ENCODE measurements at places on chromosomes 4 and X.

GRCh38 chrX:139739138-139739537 is 31.2 kb upstream of the MCF2 start:
- no peak for DNase-seq

- DNase-seq = no peak
Measured at GRCh38 chr4:1045193-1045594, 33.8 kb downstream of the FGFRL1 start.

DNA sequence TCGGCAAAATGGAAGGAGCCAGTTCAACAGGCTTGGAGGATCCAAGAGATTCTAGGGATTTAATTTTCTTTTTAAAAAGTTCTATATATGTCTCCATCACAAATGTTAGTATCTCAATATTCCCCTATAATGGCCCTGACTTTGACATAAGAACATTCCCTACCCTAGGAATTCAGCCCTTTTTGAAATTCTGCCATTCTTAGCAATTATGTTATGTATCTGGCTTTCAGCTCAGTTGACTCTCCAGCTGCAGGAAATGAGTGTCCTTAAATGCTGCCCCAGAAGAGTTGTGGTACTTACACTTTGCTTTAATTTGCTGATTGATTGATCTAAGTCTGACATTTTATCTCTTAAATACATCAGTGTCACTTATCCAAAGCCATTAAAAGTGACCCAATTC is 1454.3 kb downstream of the FSTL5 start:
- DNase-seq = no peak

GRCh38 chrX:50779694-50780093 is 34.3 kb downstream of the SHROOM4 start:
- no peak for DNase-seq

DNA sequence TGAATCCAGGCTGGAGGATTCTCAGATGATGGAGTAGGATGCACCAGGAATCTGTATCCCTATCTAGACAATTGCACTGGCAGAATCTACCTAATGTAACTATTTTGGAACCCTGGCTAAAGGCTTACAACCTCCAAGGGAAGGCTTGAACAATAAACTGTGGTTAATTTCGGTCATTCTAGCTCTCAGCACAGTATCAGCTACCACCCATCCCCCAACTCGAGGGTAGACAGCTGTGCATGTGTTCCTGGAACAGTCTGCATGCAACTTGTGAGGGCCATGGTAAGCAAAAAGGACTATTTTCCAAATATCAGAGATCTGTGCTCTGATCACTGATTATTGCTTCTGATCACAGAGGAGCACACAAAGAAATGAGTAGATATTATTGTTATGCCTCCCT is 34.0 kb downstream of the ELF2 start:
- no peak for DNase-seq

DNA sequence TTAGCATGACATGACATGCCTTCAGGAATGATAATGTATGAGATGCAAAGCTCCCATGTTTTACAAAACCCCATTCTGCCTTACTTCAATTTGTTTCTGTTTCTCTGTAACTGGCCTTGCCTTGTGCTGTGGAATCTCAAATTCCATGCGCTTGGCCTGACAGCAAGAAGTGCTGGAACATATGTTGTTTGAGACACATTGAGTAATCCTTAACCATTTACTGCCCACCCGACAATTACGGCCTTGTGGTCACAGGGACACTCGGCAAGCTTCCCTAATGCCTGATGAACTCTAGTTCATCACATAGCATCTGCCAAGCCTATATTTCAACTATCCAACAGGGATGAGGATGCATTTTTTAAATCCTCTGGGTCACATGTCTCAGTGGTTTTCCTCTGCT is 226.4 kb upstream of the CASK start:
- no peak for DNase-seq

DNA sequence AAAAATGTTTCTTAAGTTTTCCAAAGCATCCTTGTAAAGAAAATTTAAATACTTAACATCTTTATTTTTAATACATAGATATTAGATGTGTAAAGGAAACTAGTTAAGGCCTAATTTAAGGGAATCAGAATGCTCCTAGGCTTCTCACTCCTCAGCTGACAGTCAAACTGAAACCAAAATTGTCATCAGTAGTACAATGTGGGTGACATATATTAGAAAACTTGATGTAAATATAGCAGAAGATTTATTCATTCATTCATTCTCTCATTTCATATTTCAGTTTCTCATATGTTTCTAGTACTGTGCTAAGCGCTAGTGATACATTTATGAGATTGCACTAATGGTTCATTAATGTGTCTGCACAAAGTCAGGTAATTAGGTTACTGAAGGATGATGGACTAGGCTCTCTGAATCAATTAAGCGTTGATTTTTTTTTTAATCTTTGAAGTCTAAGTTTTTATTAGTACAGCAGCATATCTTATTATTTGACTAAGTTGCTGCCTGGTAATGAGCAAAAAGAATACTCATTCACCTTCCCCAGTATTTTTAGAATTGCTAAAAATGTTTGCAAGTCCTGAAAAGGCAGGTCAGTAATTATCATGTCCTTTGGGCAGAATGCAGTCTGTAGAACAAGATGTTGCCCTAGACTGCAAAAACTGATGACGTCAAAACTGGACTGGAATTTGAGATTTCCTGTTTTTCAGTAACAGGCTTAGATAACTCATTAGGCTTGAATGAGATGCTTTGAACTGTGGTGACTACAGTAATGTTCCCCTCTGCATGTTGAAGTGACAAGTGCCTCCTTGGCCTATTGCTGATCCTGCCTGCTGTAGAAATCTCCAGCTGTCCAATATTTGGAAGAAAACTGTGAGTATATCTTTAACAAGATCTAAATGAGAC is 128.7 kb downstream of the ARHGAP24 start:
- DNase-seq = no peak

DNA sequence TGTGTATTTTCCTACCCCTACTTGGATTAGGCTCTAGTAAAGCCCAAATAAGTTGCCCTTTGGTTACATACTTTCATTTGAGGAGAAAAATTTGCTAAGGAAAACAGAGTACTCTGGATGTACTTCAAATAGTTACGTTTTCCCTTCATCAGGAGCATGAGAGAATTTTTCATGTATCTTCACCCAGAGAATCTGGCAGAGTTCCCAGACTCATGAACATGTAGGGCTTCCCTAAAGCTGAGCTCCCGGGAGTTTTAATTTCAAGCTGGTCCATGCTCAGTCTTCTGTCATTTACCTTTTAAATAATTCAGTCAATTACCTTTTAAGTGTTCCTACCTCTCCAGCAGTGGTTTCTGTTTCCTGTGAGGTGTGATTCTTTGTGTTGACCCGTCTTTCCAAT is 367.5 kb upstream of the GRID2 start:
- no peak for DNase-seq

DNA sequence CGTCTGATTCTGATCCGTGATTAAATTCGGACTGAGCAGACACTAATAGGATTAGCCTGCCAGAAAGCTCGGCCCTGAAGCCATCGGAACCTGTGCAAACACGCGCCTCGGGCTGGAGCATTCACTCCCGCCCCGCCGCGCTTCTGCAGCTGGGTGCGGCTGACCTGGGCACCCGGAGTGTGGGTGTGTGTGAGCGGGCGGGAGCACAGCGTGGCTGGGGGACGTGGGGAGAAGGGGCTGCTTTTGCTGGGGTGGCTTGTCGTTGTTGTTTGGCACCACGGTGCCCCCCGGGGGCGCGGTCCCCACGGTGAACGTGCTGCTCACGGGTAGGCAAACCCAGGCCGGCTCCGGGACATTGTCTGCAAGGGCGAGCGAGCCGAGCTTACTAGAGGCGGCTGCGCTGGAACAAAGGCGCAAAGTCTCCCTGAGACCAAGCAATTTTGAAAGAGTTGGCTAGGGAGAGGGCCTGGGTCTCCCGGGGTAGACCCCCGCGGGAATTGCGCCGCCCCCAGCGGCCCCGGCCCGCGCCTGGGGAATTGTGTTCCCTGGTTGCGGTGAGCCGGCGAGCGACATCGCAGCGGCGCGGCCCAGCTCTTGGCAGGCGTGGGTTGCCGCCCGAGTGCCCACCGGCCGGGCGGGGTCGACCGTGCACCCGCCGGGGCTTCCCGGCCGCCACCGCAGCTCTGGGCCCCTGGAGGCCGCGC is 1.4 kb downstream of the MAMLD1 start:
- DNase-seq = peak; percentile 1

GRCh38 chr4:57190601-57191481 is 80.7 kb upstream of the IGFBP7 start:
- peak; percentile 21 for DNase-seq

DNA sequence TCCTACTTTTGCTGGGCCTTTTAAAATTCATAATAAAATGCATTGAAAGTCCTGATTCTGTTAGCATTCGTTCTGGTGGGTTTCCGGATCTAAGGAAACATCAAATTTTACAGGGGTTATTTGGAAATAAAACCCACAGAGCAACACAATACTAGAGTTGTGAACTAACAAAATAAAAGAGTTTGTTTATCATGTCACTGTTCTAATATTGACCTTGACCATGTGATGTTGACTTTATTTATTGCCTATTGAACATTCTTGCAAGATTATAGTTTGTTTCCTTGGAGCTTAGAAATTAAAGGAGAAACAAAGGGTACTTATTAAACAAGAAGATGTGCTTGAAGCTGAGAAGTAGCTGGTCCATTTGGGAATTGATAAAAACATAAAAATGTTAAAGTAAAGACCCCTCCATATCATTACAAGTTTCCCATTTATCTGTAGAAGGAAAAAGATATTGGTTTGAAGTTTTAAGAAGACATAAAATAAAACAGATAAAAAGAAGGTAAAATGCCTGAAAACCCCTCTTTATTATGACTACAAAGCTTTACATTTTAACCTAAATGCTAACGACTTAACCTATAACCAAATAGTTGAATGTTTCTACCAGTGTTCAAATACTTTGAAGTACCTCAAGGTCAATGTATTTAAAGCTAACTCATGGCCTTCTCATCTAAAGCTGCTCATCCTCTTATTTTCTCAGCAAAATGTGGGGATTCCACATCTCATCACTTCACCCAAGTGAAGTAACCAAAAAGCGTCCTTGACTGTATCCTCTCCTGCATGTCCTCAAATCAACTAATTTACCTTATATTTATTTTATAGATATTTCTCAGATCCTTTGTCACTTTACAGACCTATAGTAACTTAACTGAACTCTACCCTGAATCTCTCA is 179.6 kb downstream of the GASK1B start:
- DNase-seq = no peak

DNA sequence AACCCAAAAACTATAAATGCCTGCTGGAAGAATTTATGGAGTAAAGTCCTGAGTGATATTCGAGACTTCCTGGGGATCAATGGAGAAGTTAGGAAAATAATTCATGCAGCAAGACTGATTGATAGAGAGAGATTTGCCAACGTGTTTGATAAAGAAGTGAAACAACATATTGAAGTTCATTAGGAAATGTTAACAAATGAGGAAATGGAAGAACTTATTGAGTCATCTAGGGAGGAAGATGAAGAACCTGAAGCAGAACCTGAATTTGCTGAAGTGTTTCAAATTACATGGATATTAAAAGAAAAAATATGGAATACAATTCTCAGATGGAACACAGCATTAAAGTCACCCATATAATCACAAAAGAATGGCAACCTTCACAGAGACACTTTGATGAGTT is 39.0 kb downstream of the DDX60 start:
- no peak for DNase-seq

DNA sequence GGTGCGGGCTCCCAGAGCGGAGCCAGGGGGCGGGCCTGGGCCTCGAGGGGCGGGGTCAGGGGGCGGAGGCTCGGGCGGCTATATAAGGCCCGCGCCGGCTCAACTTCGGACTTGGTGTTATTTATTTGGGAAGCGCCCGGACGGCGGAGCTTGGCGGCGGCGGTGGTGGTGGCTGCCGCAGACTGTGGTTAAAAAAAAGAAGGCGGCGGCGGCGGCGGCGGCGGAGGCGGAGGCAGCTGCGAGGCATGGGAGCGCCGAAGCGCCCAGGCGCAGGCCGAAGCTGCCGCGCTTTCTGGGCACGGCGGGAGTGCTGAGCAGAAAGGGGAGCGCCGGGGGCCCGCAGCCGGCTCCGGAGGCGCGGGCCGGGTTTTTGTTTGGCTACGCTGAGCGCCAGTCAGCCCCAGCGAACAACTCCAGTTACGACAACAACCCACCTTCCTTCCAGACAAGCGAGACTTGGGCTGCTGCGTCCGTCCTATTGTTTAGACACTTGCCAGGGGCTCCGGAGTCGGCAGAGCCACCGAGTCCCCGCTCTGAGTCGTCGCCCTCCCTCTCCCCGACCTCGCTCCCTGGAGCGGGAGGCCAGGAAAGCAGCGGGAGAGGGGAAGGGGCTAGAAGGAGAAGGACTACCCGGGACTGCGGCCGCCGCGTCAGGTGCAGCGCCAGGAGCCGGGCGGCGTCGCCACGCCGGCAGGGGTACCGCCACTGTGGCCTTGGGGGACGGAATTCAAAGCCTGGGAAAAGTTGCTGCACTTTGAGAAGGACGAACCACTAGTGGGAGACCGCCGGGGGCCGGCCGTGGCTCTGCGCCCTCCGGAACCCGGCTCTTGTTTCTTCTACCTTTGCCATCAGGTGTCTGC is at the start of gene SLIT2:
SLIT2 (plus strand) TSS at position 110 of the 860 bp plus-strand sequence. CDS start 1,911 bp downstream, outside the sequence.
- no peak for DNase-seq

DNA sequence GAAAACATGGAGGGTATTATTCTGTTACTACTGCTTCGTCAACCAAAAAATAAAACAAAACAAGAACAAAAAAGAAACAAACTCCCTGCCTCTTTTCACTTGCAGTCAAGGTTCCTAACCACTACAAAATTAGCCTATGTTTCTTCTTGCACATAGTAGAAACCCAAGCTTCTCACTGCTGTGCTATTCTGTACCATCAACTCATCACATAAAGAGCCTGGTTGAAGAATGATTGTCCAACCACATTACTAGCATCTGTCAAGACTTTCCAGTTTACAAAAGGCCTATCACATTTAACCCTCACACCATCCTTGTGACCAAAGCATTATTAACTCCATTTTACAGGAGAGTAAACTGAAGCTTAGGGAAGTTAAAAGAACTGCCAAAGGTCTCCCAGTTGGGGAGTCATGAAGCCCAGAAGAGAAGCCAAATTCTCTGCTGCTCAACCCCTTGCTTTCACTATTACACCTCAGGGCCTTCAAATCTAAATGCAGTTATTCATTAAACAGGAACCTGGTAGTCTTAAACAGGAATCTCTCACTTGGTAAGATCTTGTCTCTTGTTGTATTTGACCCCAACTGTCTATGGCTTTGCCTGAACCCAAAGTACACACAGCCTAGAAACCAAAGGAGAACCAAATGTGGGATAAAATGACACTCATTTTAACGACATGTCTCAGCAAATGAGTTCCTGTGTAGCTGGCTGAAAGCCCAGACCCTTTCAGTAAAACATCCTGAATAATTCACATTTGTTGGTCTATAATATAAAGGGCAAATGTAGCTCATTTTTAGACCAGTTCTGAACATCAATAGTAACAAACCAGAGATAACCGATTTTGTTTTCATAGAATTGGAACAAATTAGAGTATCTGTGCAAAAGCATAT is 8.6 kb downstream of the F9 start:
- DNase-seq = no peak

- no peak for DNase-seq
Measured at GRCh38 chr4:29276150-29276549, 1444.0 kb upstream of the PCDH7 start.

GRCh38 chrX:81378560-81378959 is 176.7 kb downstream of the SH3BGRL start:
- DNase-seq = no peak

- DNase-seq = no peak
Measured at GRCh38 chr4:64144994-64145393, 264.3 kb downstream of the TECRL start.

- DNase-seq = no peak
Measured at GRCh38 chrX:32871636-32872035, 339.7 kb downstream of the DMD start.

- DNase-seq = no peak
Measured at GRCh38 chr4:86968547-86968946, 33.7 kb downstream of the AFF1 start.

- no peak for DNase-seq
Measured at GRCh38 chr4:4281787-4282186, 8.2 kb downstream of the LYAR start.
